ENCODE measurements at places on chromosomes 6 and 20.
A peak's percentile ranks its signal among the peaks of the same experiment; 100 is the strongest.

GRCh38 chr6:129440691-129441090, 269.3 kb downstream of the ARHGAP18 start:
- no peak for ATAC-seq

GRCh38 chr6:154161689-154162088, 122.6 kb downstream of the OPRM1 start:
- peak; percentile 58 for ATAC-seq

GRCh38 chr6:8483650-8484049, 48.3 kb upstream of the SLC35B3 start:
- no peak for ATAC-seq

GRCh38 chr6:75472885-75473284, 20.7 kb downstream of the FILIP1 start:
- no peak for ATAC-seq

DNA sequence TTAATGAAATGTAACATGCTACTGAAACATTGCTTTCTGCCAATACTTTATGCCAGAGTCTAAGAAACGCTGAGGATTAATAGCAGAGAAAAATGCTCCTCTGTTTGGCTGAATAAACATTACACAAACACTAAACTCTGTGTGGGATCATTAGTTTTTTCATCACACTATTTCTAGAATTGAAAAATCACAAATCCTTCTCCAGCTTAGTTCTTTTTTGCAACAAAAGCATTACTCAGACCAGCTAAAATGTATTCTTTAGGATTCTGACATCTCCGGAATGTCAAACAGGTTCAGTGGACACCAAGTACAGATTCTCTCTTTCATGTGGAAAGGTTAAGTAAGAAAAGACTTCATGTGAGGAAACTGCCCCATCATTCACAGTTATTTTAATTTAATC, 226.9 kb downstream of the SIM1 start:
- ATAC-seq = no peak

DNA sequence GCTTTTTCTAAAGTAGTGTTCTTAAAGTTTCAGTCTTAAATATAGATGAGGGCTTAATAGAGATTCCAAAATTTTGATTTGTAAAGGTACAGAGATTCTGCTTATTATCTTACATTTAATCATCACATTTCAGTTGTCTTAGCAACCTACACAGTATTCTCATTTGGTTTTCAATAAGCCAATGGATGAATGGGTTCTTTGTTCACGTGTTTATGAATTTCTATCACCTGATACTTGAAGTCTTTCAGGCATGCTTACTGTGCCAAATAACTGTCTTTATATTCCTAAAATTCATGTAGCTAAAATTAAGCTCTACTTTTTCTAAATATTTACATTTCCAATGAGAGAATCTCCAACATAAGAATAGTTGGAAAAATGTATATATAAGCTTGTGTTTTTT, 152.7 kb downstream of the EYA4 start:
- no peak for ATAC-seq

DNA sequence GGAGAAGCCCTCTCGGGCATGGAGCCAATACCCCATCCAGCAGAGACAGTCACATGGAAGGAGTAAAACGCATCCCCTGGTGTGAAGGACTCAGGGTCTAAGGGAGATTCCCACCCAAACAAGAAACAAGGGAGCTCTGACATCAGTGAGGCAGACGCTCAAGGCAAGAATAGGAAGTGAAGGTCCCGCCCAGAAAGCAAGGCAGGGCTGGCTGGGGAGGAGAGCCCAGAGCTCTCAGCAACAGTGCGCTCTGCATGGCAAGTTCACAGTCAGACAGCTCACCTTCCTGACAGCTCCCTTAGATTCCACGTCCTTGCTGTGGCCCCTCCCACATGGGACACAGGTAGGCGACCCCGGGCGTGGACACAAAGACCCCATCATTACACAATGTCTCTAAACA, 85.6 kb downstream of the TTLL2 start:
- no peak for ATAC-seq

DNA sequence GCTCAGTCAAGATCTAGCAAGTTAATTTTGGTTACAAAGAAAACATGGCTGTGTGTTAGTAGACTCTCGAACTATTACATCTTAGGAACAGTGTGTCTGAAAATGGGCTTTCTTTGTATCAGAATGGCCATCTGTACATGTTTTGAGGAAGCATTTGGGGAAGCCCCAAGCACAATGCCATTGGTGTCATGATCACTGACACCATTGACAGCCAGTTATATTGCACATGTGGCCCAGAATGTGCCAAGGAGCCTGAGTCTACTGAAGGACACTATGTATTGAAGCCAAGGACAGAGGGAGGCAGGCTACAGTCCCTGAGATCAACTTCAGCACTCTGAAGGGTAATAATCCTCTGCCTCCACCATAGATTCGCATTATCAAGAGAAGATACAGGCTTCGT, 12.6 kb upstream of the FAM50B start:
- no peak for ATAC-seq

DNA sequence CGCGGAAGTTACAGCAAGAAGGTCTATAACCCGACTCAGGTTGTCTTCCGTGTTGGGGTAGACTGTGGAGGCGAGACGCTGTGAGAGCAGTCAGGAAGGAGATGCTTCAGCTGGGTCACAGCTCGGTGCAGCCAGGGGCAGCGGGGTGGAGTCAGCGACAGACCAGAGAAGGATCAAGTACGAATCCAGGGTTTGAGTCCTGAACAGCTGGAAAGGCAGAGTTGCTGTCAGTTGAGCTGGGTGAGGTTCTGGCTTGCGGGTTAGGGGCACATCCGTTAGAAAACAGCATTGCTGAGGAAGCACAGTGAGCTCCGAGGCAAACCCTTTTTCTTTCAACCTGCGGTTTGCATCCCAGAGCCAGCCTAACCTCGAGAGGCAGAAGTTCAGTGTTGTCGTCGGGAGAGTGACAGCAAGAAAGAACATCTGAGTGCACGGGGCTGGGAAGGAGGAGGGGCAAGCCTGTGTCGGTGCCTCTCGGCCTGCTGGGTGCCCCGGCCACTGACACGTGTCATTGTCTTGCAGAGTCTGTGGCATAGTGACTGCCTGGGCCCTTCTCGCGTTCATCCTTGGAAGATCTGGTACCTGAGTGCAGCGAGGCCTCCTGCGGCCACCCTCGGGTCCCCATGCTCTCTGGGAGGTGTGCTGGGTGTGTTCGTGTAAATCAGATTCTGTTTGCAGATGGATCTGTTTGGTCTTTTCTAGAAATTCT, 20.0 kb downstream of the PNLDC1 start:
- ATAC-seq = peak; percentile 47

- ATAC-seq = no peak
Observed at GRCh38 chr6:138514860-138515540, 15.7 kb upstream of the NHSL1 start.

- ATAC-seq = no peak
Observed at GRCh38 chr20:23165307-23165750, 79.2 kb upstream of the CD93 start.

DNA sequence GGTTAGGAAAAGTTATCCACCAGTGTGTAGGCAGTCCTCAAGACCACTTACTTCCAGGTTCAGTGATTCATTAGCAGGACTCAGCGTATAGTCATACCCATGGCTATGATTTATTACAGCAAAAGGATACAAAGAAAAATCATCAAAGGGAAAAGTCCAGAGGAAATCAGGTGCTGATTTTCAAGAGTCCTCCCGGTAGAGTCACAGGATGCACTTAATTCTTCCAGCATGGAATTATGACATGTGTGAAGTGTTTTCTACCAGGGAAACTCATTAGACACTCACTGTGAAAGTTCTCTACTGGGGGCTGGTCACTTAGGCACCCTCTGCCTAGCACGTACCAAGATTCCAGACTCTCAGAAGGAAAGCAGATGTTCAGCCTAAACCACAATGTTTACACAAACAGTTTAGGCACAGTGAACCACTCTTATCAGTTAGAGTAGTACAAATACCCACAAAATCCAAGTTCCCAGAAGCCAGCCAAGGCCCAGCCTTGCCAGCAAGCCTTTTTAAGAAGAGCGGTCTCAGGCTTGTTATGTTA, 10.2 kb downstream of the WFDC3 start:
- no peak for ATAC-seq

- ATAC-seq = no peak
Observed at GRCh38 chr6:120116343-120116742, 766.8 kb upstream of the MAN1A1 start.

DNA sequence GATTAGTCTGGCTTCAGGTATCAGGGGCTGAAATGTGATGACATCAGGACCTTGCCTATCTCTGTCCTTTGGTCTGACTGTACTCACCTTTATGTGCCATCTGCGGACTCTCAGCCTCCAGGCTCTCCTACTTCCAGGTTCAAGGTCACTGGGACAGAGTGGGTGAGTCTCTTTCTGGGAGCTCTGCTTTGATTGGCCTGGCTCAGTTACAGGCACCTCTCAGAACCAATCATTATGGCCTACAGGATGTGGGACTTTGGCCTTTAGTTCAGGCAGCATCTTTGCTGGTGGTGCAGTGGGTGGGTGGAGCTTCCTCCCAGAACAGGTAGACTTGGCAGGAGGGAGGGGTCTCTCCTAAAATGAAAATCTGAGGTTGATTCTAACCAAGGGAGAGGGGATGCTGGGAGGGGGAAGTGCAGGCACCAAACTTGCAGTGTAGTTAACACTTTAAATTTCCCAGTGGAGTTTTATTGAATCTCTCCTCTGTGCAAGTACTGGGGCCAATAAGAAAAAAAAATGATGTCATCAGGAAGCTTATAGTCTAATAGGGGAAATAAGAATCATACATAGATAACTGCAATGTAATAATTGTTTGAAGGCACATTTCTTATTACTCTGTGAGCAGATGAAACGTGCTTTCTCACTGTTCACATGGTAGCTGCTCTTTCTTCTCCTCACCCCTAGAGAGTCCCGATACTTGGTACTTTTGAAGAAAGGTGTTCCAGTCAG, 53.4 kb downstream of the SLC24A3 start:
- ATAC-seq = no peak

DNA sequence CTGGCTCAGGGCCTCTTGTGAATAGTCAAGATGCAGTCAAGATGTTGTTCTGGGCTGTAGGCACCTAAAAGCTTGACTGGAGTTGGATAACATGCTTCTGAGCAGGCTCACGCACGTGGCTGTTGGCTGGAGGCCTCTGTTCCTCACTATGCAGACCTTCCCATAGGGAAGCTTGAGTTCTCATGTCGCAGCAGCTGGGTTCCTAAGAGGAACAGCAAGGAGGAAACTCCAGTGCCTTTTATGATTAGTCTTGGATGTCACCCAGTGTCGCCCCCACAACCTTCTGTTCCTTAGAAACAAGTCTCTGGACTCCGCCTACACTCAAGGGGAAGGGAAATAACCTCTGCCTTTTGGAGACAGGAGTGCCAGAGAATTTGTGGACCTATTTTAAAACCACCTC, 210.7 kb downstream of the BCAS1 start:
- no peak for ATAC-seq

GRCh38 chr20:25525867-25526266, 59.5 kb downstream of the NINL start:
- ATAC-seq = no peak

DNA sequence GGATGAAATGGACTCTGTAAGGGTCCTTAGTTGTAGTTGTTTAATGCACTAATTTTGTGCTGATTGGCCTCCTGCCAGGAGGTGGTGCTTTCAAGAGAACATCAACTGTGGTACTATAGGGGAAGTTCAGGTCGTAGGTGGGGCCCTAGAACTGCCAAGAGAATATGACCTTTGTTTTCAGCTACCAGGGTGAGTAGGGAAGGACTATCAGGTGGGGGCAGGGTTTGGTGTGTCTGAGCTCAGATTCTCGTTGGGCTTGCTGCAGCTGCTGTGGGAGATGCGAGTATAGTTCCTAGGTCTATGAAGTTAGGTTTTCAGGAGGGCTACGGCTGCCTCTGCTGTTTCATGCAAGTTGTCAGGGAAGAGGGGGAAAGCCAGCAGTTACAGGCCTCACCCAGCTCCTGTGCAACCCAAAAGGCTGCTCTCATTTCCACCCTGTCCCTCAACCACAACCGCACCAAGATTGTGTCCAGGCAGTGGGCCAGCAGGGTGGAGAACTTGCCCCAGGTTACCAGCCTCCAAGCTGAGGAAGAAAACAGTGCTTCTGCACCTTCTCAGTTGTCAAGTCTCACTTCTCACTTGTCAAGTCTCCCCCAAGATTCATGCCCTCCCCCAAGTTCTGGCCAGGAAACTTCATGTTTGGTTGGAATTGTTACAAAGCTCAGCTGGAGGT, 626.5 kb upstream of the MAP3K7 start:
- ATAC-seq = no peak

DNA sequence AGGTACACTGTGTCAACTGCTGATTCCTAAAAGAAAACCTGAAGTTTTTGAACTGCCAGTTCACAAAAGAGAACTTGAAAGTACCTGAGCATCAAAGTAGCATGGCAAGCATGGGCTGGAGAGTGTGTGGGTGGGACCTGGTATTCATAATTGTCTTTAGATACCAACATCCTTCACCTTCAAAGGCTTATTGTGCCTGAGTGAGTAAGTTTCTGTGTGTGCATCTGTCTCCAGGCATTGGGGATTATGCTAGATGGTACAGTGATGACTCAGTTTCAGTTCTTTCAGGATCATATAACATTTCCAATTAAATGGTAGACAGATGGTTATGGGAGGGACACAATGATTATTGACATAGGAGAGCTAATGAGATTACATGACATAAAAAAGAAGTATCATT, 238.5 kb downstream of the ZFAND3 start:
- ATAC-seq = peak; percentile 90

GRCh38 chr6:54377776-54378175, 69.5 kb downstream of the TINAG start:
- ATAC-seq = no peak

DNA sequence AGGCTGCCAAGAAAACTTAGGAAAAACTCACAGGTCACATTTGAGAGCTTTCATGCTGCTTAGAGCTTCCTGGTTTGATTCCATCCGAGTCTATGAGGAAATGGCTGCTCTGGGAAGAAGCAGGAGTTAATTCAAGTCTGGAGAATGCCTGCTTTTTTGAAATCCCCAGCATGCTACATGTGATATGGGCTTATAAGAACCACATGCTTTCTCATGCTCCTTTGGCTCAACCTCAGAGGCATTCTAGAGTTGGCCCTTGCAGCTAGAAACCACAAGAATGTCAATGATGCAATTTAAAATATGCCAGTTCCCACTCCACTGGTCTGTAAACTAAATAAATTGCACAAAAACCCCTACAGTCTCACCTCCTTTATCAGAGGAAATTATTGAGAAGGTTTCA, 142.9 kb upstream of the OLIG3 start:
- ATAC-seq = no peak

DNA sequence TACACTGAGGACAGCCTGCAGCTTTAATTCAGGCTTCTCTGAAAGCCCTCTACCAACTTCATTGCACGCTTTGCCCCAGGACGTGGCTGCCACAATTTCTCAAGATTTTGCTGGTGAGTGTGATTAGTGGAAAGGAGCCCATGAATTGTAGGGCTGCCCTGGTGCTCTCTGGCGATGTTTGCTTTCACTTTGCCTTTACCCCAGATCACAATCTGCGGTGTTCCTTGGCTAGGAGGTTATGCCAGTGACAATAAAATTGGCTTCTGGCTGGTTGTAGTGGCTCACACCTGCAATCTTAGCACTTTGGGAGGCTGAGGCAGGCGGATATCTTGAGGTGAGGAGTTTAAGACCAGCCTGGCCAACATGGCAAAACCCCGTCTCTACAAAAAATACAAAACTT, 139.3 kb downstream of the FOXC1 start:
- ATAC-seq = no peak

- no peak for ATAC-seq
Observed at GRCh38 chr20:20358801-20359200, 9.1 kb upstream of the INSM1 start.

- peak; percentile 62 for ATAC-seq
Observed at GRCh38 chr6:12010635-12011275, 1.4 kb upstream of the HIVEP1 start.

- no peak for ATAC-seq
Observed at GRCh38 chr6:135116571-135116970, 61.9 kb upstream of the HBS1L start.

- ATAC-seq = no peak
Observed at GRCh38 chr6:116352515-116353471, 18.0 kb upstream of the DSE start.

- ATAC-seq = no peak
Observed at GRCh38 chr6:108051481-108051880, 23.1 kb downstream of the OSTM1 start.
